ENCODE measurements at places on chromosomes 2 and 18.

- no peak for DNase-seq
These were observed 17.4 kb downstream of the AGAP1 start for GRCh38 chr2:235511187-235511661.

DNA sequence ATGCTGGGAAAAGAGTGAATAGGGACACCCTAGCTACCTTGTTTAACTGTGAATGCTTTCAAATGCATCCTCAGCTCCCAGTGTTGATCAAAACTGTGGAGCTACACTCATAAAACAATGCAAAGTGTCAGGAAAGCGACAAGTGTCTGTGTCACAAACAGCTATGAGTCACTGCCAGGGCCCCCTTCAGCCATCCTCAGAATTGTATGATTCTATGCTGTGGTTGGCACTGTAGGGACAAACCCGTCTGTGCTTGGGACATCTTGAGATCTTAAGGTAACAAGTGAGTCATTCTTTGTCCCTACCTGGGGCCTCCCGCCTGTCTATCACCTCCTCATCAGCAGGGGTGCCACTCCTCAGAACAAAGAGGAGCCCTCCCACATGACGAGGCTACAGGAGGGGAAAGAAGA lies 42.4 kb downstream of the KLF7 start:
- DNase-seq = peak; percentile 66

- DNase-seq = no peak
These were observed 20.8 kb downstream of the CNTNAP5 start for GRCh38 chr2:124045894-124046293.

DNA sequence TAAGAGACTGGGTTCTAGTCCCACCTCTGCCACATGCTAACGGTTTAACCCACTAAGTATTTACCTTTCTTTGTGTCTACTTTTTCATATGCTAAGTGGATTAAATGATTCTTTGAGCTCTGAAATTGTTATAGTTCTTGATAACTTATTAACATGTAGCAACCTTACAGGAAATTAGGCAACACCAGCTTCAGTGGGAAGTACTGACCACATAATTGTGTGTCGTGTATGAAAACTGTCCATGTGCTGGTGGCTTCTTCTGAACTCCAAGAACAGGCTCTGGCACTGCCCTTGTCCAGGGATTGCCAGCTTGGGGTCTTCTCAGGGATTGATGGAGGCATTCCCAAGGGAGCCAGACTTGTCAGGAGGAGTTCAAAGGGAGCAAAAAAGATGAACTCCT lies 427.7 kb downstream of the TGIF1 start:
- DNase-seq = no peak

GRCh38 chr2:70789304-70790135 lies 923 bp downstream of the FIGLA start:
- peak; percentile 57 for DNase-seq

GRCh38 chr2:200624026-200624425 lies 38.2 kb downstream of the AOX1 start:
- DNase-seq = no peak

- no peak for DNase-seq
These were observed 318.1 kb downstream of the PARD3B start for GRCh38 chr2:204863336-204863735.

DNA sequence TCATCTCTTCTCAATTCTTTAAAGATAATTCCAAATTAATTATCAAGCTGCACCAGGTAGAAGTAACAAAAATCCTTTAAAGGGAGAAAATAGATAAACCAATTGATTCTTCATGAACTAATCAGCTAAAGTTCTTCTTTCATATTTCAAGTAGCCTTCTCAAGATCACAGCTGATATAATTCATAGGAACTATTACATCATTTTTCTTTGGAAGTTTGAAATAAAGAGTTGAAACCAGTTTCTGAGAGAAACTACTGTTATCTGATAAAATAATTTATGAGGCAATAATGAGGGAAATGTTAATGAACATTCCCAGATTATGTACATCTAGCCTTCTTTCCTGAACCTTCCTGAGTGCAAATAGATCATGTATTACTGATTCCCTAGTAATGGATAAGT lies 484.9 kb downstream of the METTL4 start:
- DNase-seq = no peak

DNA sequence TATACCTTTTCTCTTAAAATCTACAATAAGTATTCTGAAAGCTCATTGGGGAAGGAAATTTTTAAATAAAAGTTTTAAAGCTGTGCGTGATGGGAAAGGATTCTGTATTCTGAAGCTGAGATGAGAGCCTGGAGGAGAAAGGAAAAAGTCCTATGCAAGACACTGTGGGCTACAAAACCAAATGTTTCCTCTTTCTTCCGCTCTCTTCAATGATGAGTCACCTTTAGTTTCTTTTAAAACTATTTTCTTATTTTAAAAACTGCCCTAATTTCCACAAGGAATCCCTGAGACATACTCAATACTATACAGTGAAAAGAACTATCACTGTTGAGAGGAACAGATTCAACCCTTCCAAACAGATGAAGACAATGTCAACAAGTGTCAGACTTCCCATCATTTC lies 87.4 kb downstream of the INO80D start:
- DNase-seq = no peak

DNA sequence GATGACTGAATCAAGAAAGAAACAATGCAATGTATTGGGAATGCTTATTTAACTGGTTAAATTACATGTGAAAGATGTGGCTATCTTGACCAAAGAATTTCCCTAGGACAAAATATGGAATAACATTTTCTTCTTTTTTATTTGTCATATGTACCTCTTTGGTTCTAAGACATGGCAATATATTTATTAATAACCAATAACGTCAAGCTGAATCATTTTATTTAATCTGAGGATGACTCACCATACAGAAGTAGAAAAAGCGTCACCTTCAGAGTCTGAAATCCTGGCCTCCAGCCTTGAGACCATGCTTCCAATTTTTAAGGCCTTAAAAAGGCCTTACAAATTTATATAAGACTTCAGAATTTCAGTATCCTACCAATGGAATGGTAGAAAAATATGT lies 1464.9 kb downstream of the SUCLG1 start:
- DNase-seq = no peak

DNA sequence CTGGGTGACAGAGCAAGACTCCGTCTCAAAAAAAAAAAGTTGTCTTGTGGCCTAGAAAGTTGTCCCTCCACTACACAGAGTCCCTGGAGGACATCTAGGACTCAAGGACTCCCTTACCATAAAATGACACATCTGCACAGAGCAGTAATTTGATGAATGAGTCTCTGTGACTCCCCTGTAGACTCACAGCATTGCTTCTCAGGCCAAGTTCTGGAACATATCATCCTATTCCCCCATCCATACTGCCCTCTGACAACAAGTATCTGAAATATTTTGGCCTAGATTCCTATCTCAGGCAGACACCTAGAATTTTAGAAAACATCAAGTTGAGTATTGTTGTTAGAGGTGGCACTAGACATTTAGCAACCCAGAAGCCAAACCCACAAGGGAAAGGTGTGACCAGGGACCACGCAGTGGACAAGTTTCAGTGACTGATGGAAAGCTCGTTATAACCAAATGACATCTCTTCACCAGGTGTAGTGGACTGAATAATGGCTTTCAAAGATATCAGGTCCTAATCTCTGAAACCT lies 97.9 kb upstream of the ATP8B1 start:
- no peak for DNase-seq

GRCh38 chr2:189880832-189881492 lies 96.7 kb downstream of the PMS1 start:
- no peak for DNase-seq

- DNase-seq = no peak
These were observed 520.0 kb upstream of the SALL3 start for GRCh38 chr18:78459668-78460067.

DNA sequence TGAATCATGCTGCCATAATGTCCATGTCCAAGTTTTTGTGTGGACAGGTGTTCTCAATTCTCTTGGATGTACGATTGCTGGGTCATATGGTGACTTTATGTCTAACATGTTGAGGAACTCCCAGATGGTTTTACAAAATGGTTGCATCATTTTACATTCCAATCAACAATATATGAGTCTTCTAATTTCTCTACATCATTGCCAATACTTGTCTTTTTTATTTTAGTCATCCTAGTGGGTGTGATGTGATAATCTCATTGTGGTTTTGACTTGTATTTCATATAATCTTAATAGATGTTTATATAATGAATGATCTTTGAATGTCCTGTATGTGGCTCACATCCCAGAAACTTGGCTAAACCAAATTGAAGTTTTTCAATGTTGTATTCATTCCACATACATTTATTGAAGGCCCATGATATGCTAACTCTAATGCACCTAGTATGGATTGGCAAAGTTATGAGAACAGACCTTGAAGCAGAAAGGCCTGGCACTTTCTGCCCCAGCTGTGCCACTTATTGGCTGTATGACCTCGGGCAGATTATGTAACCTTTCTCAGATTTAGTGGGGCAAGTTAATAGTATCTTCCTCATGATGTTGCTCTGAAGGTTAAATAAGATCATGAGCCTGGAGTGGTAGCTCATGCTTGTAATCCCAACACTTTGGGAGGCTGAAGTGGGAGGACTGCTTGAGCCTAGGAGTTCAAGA lies 205.4 kb downstream of the RAB3GAP1 start:
- DNase-seq = no peak

DNA sequence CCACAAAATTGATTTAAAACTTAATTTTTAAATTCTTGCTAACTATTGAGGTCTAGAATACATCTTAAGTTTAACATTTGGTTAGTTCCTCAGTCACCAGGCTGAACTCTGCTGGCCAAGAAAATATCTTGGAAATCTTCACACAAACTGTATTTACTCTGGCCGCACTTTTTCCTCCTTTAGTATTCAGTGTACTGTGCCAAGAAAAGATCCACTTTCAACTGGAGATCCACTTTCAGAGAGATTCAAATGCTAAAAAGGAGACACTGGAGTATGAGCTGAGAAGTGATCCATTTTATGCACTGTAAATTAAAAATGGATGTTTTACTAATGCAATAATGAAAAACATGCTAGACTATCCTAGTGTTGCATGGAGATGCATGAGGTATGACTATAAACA lies 98.1 kb downstream of the ANTXR1 start:
- no peak for DNase-seq

DNA sequence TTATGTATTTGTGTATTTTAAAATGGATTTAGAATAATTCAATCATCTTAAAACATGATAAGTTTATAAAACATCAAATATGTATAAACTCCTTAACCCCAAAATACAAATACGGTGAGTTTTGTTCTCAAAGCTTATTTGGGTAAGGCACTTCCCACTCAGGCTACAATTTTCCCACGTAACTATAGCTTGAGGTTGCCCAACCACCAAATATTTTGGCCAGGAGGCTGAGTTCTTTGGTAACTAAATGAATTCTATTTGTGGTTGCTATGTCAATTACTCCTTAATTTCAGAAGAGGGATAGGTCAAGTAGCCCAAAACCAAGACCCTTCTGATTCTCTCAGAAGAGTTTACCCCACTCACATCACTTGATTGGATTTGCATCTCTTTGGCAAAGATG lies 70.4 kb downstream of the MYL12B start:
- no peak for DNase-seq

- no peak for DNase-seq
These were observed 1160.5 kb upstream of the NXPH2 start for GRCh38 chr2:139940686-139941085.

GRCh38 chr2:146730882-146731281 lies 1113.9 kb upstream of the ACVR2A start:
- DNase-seq = no peak

DNA sequence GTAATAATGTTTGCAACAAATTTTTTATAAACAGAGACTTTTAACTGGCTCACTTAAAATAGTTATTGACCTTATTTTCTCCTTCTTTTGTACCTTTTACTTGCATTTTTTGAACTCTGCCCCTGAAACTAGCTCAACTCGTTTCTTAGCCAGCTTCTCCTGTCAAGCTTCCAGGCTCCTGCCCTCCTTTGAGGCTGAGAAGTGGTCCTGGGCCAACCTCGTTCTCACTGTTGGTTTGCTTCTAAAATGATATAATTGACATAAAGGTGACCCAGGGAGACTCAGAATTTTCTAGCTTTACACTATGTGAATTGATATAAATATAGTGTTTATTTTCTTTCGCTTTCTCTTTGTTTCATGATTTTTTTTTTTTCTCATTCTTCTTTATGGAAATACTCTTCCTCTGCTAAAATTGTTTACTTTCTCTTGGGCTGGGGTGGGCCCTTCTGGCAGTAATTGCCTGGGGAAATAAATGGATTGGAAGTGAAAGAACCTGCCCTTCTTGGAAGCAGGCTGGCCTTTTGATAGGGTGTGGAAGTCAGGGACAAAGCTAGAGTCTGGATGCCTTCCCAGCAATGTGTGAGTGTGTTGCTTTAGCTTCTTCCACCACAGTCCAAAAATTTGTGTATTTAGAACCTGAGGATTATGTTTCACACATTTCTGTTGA lies 30.7 kb downstream of the GPD2 start:
- no peak for DNase-seq

- DNase-seq = no peak
These were observed 4.6 kb downstream of the TIGD1 start for GRCh38 chr2:232545511-232546375.

DNA sequence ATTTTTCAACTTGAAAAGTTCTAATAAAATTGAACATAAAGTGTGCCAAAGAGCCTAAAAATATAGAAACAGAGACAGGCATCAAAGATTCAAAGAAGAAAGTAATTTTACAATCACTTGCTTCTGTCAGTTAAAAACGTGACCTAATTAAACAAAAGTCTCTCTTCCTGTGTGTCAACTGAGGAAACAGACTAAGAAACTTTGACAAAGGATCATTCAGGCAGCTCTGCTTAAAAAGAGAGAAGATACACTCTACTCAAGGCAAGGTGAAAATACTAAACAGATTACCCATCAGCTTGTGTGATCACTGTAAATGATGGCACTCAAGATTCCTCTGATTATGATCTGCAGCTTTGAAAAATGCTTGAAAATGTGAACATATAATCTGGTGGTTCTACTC lies 47.8 kb downstream of the DYM start:
- DNase-seq = no peak

DNA sequence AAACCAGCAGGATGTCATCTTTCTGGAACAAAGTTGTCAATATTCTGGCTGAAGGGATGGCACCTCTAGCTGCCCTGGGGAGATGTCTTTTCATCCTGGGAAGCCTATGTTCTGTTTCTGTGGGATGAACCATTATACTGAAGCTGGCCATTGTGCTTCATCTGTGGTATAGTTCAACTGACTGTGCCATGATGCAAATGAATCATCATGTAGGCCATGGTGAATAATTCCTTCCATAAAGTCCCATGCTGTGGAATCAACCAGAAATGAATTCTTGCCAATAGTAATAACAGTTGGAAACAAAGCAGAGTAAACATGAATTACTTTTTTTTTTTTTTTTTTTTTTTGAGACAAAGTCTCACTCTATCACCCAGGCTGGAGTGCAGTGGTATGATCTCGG lies 64.1 kb upstream of the CNGA3 start:
- DNase-seq = no peak

GRCh38 chr2:54486766-54487165 lies 30.6 kb downstream of the SPTBN1 start:
- no peak for DNase-seq

- no peak for DNase-seq
These were observed 10.5 kb downstream of the COLEC12 start for GRCh38 chr18:490024-490366.

DNA sequence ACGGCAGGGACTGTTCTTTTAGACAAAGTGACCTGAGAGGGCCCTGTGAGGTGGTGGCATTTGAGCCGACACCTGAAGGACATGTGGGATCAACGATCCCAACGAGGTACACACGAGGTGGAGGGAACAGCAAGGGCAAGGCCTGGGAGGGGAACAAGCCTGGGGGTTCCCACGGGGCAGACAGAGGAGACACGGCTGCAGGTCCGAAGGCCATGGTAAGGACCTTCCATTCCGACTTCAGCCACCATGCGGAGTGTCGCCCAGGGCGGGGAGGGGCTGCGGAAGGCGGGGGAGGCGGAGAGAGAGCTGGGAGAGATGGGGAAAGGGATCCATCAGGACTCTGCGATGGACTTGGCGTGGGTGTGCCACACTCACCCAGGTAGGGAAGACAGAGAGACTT lies 151.8 kb downstream of the HDAC4 start:
- no peak for DNase-seq

Measured in stimulated activated CD4-positive, alpha-beta T cell treated with anti-CD3 and anti-CD28 coated beads, Interleukin-1b, Interleukin-23, amount 100 ng/mL, for 24 hours (primary cell).